Esophagus muscularis mucosa (tissue), 4 donors: ENCODE measurements at places on chromosomes 4 and X. TPM values are rescaled to one million over a fixed set of nuclear protein-coding genes. Genes with fewer than 3 reads are reported as not detected.

- no peak for DNase-seq
Measured at GRCh38 chr4:130510661-130511060, 1414.7 kb downstream of the C4orf33 start.

- DNase-seq = no peak
Measured at GRCh38 chrX:11135564-11136185, 24.5 kb downstream of the HCCS start.

- DNase-seq = no peak
Measured at GRCh38 chr4:1234811-1235292, 14.1 kb downstream of the CTBP1 start.

GRCh38 chr4:80096175-80096850 is 23.3 kb upstream of the ANTXR2 start:
- DNase-seq = no peak

The RHOXF1 gene
- not detected for total RNA-seq

The TMPRSS11F gene
- total RNA-seq = not detected
